ENCODE measurements at places on chromosomes 5 and 9.

DNA sequence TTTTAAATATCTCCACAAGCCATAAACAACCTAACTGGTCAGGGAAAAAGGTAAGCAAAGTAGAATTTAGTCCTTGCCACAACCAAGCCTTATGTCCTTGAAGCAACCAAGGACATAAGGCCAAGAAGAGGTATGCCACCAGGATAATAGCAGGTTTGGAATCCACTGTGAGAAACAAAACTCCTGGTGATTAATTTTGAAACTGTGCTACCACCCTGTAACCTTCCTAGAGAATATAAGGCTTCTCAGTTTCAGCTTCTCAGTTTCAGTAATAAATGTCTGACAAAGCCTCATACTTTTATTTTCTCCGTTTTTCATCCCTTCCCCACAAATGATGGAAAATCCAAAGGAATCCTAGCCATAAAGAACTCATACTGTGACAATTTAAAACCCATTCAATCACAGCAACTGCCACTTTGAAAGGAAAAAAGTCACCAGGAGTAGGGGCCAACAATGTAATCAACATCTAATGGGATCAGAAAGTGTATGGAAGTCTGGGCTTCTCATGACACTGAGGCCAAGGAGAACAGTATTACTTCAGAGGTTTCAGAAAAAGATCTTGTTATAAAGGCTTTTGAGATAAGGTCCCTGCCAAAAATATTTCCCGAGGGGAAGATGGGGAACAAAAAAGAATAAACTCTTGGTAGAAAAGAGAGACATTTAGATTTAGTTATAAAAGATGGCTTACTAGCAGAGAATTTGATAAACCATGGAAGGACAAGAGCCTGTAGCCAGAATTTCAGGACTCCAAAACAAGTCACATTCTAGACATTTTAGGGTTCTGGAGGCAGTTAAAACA is 189.2 kb downstream of the TSSK1B start:
- DNase-seq = no peak

- DNase-seq = no peak
Observed at GRCh38 chr9:87855061-87855460, 27.6 kb upstream of the SPATA31E1 start.

DNA sequence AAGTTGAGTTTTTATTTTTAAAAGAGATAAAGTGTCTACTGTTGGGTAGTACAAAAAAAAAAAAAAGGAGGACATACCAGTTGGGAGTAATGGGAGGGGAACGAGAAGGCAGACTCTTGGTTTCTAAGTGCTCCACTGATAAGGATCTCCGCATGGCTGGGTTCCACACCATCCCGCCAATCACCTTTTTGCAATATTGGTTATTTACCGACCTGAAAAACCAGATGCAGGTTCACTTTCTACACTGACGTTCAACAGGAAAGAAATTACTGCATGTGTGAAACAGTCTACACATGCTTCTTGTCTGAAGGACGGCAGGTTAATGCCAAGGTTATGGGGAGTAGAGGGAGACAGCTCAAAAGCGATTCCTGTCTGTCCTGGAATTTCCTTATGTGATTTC is 75.5 kb downstream of the PTPN3 start:
- DNase-seq = no peak

DNA sequence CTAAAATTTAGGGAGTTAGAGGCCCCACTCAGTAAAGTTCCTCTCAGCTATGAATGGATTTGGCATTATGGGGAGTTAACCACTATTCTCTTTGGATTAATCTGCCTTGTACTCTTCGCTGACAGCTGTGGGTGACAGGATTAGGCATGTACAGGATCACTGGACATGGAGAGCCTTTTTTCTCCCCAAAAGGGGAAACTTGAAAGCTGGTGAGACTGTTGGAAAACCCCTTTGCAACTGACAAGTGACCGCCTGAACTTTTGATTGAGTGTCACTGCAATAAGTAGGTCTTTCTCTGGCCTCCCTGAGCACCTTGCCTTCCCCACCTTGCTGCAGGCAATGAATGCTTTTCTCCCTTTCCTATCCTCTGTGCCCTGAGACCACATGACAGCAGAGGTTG is 68.3 kb downstream of the ERP44 start:
- DNase-seq = no peak

GRCh38 chr9:69412741-69413150 is 87.7 kb downstream of the ENTREP1 start:
- DNase-seq = no peak

GRCh38 chr5:139903795-139904565 is 108.4 kb downstream of the PSD2 start:
- no peak for DNase-seq

- no peak for DNase-seq
Observed at GRCh38 chr5:87137283-87137682, 130.4 kb upstream of the RASA1 start.

DNA sequence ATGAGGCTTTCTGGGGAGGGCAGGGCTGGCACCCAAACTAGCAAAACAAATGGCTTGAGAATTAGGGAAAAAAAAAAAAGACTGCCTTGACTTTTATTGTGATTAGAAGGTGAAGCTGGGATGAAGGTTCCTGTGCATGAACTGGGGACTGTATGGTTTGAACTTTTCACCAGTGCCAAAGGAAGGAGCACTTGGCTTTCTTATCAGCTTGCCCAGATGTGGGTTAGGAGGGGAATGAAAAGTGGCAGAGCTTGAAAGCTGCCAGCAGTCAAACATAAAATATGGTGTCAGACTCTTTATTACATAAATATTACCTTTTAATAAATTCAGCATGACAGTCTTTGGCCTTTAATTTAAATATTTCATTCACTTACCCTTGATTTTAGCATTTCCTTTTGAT is 182.5 kb downstream of the PSAT1 start:
- DNase-seq = no peak

DNA sequence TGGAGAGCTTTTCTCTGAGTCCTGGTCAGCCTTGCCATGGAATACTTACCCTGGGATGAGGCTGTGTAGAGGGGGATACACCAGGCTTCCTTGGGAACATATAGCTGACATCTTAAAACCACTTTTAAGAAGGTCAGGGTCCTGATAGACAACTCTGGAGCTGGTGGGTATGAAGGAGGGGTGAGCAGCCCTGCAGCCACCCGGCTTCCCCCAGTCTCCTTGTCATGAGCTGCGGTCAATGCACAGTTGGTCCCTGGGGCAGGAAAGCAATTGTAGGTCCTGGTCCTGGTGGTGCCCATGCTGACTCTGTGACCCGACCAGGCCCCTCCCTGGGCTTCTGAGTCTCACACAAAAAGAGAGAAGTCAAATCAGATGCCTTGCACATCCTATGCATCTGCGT is 63.6 kb downstream of the MRPL36 start:
- DNase-seq = no peak

Measured in stimulated activated CD8-positive, alpha-beta memory T cell treated with anti-CD3 and anti-CD28 coated beads, Interleukin-15, amount 100 ng/mL, for 48 hours (primary cell).